Skeletal muscle cell (primary cell): ENCODE measurements at places on chromosomes 1 and 21.

- DNase-seq = no peak
Observed at GRCh38 chr1:240912821-240913220, 300.9 kb upstream of the GREM2 start.

- no peak for DNase-seq
Observed at GRCh38 chr1:229364207-229365065, 21.6 kb upstream of the CCSAP start.

DNA sequence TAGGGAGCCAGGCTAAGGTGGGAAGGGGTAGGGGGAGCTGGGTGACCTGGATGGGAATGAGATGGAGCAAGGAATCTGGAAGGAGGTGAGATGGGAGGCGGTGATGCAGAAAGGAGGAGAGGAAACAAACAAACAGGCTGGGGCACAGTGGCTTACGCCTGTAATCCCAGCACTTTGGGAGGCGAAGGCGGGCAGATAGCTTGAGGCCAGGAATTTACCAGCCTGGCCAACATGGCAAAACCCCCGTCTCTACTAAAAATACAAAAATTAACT lies 10.8 kb downstream of the CRABP2 start:
- DNase-seq = no peak

GRCh38 chr21:29810871-29811270 lies 128.9 kb downstream of the GRIK1 start:
- DNase-seq = no peak

GRCh38 chr1:16120407-16120806 lies 35.5 kb downstream of the EPHA2 start:
- no peak for DNase-seq

GRCh38 chr1:45473302-45473701 lies 17.7 kb downstream of the TESK2 start:
- DNase-seq = no peak

- DNase-seq = no peak
Observed at GRCh38 chr1:172252958-172253357, 167.5 kb upstream of the C1orf105 start.

DNA sequence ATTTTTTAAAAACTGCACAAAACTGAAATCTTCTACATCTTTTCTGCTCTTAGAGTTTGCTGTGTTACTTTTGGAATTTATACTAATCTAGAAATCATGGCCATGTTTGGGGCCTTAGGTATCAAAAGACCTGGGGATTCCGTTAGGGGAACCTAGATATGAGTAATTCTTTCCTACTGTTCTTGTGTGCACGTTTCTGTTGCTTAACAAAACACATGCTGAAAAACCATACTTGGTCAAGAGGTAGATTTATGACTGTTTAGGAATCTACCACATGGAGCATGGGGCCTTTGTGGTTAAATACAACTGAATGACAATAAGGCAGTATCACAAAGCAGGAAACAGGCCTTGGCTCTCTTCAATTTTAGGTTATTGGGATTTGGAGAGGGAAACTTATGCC lies 291.9 kb upstream of the USP25 start:
- peak; percentile 77 for DNase-seq

GRCh38 chr1:8677782-8678181 lies 139.7 kb downstream of the RERE start:
- DNase-seq = no peak

GRCh38 chr1:165036403-165036802 lies 320.1 kb downstream of the LMX1A start:
- DNase-seq = no peak

- no peak for DNase-seq
Observed at GRCh38 chr1:164466429-164466828, 92.6 kb upstream of the PBX1 start.

DNA sequence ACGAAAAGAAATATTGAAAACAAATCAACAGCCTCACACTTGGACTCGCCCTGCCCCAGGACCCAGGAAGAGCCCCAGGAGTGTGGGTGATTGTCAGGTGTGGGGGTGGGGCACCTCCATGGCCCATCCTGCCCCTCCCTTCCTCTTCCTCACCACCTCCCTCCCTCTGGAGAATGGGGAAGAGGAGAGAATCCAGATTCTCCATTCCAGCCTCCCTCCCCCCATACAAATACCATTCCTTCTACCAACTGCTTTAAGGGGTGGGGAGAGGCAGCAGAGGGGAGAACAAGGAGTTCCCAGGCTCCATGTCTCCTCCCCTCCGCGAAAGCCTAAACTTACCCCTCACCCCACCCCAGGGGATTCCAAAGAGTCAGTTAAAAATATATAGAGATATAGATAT lies 36.7 kb downstream of the MEF2D start:
- DNase-seq = peak; percentile 56

GRCh38 chr1:113046569-113046968 lies 26.4 kb upstream of the LRIG2 start:
- no peak for DNase-seq

DNA sequence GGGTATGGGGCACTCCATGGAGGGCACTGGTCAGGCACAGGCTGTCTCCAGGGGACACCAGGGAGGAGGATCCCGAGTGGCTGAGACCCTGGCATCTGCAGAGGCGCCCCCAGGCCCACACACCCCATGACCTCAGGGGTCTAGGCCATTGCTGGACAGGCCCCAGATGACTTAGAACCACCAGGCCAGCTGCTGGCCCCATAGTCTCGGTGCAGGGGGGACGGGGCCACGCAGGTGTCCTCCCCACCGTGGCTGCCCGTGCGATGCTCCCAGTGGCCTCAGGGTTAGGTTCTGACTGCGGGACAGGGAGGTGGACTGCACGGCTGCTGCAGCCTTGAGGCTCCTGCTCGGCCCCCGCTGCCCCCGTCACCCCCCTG lies 44.0 kb downstream of the MORN1 start:
- DNase-seq = no peak

DNA sequence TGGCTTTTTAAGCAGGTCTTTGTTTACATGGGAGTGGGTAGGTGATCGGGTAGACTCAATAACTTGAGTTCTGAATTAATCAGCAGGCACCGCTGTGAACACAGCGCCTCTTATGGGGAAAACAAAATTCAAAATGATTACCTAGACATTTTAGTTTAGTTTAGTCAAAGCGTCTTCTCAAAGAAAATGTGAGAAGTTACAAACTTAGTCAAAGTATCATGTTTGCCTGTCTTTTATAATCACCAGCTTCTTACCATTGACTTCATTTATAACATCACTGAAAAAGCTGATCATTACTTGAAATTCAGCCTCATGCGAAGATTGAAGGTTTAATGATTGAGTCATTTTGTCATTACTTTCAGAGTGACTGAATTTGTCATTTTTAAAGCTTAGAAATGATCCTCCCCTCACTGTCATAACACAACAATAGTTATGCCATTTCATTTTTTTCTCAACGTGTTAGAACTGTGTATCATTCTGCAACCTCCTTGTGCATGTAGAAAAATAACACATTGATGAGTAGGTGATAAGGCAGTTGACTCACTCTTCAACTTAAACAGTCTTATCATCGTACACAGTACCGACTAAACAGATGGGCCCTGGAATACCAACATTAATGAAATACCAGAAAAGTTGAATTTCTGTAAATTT lies 188.5 kb downstream of the NFIA start:
- DNase-seq = no peak

DNA sequence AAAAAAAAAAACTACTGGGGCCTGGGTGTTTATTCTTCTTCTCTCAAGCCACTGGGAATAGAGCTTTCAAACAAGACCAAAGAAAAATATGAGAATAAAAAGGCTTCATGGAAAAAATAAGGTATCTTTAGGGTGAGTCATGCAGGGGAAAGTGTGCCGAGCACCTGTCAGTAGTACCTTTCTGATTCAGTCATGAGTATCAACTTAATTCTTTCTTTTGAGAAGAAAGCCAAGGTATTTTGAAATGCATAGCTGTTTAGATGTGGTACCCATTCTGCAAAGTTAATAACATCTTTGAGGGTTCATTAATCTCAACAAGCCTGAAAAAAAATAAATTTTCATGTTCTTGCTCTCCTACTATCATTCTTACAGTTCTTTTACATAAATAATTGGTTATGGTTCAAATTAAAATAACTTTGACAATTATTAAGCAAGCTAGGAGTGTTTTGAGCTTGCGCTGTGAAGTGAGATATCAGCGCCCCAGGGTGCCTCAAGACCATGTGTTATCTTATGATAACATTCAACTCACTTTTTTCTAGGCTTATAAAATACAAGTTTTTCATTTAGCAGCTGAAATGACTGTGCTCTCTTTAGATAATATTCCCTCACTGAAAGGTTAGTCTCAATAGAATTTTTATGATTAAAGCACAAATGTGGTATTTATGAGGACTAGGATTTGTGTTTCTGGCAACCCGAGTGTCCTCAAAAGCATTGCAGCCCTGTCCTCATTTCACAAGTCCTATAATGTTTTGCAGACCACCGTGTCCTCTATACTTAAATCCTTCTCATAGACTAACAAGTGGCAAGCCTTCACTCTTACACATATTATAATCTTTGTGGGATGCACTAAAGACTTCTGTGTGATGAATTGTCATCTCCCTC lies 138.6 kb downstream of the SLC44A5 start:
- no peak for DNase-seq

GRCh38 chr1:237851210-237851845 lies 39.4 kb downstream of the ZP4 start:
- peak; percentile 13 for DNase-seq

GRCh38 chr1:7425229-7425628 lies 345.9 kb upstream of the VAMP3 start:
- DNase-seq = no peak

GRCh38 chr1:63950023-63950422 lies 176.2 kb downstream of the ROR1 start:
- DNase-seq = no peak

DNA sequence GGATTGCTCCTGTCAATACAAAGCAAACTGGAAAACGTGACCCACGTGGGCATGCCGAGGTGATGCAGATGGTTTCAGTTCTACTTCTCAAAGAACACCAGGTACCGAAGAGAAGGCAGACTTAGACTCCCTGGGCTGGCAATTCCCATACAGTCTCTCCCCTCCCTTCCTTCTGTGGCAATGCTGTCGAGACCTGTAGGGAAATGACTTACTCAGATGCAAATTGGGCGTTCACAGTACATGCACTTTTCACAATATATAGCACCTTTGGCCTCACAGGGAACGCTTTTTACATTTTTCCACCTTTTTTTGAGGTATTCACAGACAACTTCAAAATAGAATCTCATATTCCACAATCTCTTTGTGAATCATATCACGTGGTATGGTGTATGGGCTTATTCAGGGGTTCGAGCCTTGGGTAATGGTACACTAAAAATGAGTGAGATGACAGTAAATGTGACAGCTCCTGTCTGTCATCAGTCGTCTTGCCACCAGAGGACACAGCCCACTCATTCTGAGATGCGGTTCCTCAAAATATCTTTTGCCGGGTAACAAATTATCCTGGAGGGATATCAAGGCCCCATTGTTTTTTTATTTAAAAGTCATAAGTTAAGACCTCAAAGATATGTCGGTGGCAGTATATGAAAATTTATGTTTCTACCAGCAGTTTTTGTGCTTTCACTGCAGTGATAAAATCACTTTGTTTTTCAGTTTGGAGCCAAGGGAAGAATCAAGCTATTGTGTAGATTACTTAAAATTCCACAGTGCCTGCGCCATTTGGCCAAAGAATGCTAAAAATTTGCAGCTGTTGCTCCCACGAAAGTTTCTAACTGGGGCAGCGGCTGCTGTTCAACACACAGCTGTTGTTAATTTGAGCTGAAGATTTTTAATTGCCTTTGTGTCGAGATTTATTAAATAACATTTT lies 168.4 kb downstream of the ZZZ3 start:
- DNase-seq = peak; percentile 70

GRCh38 chr1:32159189-32159588 lies 20.3 kb upstream of the TXLNA start:
- no peak for DNase-seq

DNA sequence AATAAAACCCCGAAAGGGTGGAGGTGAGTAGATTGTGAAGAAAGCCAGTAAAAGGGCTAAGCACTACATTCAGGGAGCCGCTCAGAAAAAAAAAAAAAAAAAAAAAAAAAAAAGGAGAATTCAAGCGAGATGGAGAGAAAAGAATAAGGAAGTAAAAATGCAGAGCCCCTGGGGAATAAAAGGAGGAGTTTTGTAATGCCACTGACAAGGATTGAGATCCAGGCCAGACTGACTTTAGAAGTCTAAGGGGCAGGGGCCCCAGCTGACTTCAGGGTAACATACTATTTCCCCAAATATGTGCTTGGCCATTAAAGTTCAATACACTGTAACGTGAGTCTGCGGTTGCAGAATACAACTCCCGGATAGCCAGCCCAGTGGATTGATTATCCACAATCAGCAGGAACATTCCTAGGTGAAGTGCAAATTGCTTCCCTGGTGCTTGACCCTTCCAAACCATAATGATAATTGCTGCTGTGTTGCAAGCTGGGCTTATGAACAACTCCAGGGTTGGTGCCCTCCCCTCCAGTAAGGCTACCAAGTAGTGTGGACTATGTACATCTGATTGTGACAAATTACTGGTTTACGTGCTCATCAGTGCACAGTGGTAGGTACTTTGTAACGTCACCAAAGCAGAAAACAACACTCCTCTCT lies 30.7 kb upstream of the RRP15 start:
- DNase-seq = no peak

- no peak for DNase-seq
Observed at GRCh38 chr1:178408871-178409270, 87.9 kb downstream of the CLEC20A start.

DNA sequence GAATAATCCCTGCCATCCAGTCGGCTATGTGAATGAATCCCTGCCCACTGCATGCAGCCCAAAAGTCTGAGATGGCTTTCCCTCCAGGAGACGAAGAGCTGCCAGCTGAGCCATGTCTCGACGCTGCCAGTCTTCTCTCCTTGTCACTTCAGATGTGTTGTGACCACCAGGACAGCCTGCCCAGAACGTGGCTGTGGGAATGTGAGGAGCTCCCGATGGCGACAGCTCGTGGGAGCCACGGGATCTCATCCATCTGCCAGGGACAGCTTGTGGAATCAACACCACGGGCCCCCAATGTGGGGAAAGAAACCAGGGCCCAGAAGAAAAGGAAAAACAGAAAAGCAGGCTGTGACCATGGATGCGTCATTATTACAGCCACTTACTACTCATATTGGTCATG lies 67.2 kb downstream of the NFASC start:
- DNase-seq = no peak

GRCh38 chr1:8603220-8603616 lies 214.2 kb downstream of the RERE start:
- DNase-seq = no peak

DNA sequence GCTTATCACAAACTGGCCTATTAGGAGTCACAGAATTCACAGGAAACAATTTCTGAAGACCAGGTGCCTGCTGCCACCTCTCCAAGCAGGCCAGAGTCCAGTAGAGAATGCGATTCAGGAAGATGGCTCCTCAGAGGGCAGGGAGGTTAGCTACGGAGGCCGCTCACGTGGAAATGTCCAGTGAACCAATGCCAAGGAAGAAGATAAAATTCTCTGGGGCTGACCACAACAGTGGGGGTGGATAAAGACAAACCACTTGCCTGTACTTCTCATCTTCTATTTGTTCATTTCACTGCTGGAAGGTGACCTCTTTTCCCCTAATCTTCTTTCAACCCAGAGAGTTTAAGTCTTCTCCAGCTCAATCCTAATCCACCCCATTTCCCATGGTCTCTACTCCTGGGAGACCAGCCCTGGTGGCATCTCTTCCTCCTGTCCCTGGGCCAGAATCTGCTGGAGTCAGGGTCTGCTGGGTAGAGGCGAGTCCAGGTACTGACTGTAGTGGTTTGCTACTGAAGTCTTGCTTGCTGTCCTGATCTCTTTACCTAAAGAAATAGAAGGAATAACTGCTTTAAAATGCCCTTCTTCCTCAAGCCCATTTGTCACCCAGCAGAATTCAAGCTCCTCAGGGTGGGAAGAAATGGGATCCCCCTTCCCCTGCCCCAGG lies 3.2 kb downstream of the PSRC1 start:
- no peak for DNase-seq
